CD4-positive, alpha-beta T cell treated with Interleukin-15 for 1 hour (primary cell): ENCODE measurements at places on chromosomes 11 and 22.

DNA sequence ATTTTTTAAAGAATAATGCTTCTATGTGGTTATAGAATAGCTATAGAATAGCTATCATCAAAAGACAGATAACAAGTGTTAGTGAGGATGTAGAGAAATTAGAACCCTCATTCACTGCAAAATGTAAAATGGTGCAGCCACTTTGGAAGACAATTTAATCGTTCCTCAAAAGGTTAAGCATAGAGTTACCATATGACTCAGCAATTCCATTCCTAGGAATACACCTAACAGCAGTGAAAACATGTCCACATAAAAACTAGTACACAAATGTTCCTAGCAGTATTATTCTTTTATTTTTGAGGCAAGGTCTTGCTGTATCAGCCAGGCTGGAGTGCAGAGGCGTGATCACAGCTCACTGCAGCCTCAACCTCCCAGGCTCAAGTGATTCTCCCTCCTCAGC is 34.0 kb downstream of the RTL6 start:
- no peak for DNase-seq

- no peak for DNase-seq
Measured at GRCh38 chr22:43345761-43346301, 2.7 kb upstream of the SCUBE1 start.

DNA sequence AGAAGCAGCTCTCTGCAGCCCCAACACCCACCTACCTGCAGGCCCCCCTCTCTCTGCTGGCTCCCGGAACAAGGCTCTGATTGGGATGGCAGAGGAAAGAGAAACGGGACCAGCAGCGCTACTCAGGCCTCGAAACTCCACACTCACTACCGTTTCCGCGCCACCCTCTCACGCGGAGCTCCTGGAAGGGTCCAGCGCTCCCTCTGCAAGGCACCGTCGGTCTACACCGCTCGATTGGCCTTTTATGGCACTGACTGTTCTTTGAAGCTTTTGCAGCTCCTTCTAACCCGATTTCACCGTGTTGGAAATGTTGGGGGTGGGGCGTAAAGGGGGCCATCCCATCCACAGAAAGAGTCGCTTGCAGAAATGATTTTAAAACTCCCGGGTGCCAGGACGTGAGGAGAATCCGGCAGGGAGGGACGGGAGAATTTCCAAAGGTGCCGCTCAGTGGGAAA is 323 bp upstream of the PANX1 start:
- DNase-seq, result no peak

DNA sequence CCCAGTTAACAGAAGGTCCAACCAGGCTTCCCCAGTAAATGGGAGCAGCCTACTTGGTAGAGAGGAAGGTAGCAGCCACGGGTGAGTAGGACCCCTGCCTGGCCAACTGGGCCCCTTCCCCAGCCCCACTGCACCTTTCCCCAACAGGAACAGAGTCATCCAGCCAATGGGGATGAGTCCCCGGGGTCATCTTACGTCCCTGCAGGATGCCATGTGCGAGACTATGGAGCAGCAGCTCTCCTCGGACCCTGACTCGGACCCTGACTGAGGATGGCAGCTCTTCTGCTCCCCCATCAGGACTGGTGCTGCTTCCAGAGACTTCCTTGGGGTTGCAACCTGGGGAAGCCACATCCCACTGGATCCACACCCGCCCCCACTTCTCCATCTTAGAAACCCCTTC is 6.6 kb downstream of the RIC8A start:
- peak; percentile 9 for DNase-seq

DNA sequence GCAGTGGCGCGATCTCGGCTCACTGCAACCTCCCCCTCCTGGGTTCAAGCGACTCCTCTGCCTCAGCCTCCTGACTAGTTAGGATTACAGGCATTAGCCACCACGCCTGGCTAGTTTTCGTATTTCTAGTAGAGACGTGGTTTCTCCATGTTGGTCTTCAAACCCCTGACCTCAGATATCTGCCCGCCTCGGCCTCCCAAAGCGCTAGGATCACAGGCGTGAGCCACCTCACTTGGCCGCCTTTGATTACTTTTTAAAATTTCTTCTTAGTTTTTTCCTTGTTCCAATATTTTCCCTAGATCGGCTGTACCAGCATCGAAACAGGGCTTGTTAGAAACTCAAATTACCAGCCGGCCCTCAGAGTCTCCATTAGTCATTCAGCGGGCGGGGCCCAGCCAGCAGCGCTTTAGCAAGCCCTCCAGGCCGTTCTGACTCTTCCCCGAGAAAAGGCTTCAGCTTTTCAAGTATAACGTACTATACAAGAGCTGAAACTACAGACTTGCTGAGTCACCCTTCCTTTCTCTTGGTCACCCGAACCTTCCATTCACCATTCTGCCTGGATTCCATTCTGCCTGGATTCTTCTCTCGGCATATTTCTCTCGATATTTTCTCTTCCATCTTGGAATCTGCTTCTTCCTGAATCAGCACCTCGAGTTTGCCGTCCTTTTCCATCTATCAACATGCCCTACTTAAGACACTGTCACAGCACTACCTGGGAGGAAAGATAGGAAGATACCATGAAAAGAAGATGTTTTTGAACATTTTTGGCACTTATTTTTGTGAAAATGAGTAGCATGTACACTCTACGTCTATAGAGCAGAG is 6.7 kb upstream of the CAPRIN1 start:
- peak; percentile 37 for DNase-seq

- no peak for DNase-seq
Measured at GRCh38 chr11:18312663-18313420, 9.1 kb downstream of the HPS5 start.

- DNase-seq, result no peak
Measured at GRCh38 chr11:15863411-15863810, 492.9 kb downstream of the SOX6 start.

GRCh38 chr11:12258451-12258850 is 118.9 kb upstream of the PARVA start:
- no peak for DNase-seq

DNA sequence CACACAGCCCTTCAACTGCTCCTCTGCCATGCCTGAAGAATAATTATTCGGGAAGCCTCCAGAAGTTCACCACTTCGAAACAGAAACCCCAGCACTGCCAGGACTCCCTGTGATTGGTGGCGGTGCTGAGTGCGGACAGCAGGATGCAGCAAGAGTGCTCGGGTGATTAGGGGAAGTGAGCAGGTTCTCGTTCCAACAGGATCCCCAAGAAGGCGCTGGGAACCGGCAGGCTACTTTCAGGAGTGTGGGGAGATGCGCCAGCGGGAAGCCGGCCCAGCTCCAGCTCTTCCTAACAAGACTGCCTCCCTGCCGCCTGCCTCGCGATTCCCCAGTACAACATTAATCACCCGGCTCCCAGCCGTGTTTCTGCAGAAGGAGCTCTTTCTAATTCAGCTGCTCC is 630.2 kb downstream of the BRD1 start:
- DNase-seq, result no peak

- DNase-seq, result no peak
Measured at GRCh38 chr22:36700711-36701670, 2.6 kb downstream of the CACNG2 start.

GRCh38 chr22:41152902-41153301 is 52.2 kb upstream of the L3MBTL2 start:
- DNase-seq, result no peak

GRCh38 chr11:72238492-72239312 is 5.3 kb downstream of the PHOX2A start:
- no peak for DNase-seq

DNA sequence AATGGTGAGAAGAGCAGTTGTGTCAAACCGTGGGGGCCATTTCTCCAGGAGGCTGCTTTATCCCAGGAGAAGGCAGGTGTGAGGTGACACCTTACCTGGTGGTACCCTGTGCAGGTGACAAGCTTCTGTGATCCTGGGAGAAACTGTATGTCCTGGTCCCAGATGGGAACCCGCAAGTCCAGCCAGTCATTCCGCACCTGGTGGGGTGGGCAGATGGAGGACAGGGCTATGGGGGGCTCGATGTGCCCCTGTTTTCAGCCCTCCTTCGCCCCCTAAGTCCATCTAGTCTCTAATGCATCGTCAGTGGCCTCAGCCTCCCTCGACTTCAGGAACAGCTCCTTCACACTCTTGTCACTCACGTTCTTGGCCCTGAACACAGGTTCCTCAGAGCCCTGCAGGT is 2.7 kb upstream of the TEX54 start:
- no peak for DNase-seq

DNA sequence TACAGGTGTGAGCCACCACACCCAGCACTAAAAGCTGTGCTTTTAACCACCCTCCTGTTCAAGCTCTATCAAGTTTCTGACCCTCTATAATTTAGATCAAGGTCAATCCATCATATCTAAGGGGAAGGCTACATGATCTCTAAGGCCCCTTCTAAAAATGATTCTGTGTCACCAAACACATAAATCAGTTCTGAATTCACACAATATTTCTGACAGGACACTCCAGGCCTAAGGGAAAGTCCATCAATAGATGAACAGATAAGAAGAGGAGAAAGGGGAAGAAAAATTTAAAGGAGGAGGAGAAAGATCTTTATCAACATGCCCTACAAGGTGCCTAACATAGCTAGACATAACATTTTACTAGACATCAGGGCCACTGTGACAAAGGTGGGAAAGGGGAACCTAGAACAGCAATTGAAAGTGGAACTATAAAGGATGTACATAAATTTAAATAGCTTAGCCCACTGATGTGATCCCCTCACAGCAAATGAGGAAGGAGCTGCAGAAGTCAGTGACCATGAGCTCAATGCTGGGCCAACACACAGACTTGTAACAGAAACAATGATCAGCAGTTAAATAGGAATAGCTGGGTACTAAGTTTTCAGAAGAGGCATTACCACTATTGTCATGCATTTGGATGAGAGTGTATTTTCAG is 4.7 kb downstream of the PRCP start:
- DNase-seq, result peak; percentile 42

DNA sequence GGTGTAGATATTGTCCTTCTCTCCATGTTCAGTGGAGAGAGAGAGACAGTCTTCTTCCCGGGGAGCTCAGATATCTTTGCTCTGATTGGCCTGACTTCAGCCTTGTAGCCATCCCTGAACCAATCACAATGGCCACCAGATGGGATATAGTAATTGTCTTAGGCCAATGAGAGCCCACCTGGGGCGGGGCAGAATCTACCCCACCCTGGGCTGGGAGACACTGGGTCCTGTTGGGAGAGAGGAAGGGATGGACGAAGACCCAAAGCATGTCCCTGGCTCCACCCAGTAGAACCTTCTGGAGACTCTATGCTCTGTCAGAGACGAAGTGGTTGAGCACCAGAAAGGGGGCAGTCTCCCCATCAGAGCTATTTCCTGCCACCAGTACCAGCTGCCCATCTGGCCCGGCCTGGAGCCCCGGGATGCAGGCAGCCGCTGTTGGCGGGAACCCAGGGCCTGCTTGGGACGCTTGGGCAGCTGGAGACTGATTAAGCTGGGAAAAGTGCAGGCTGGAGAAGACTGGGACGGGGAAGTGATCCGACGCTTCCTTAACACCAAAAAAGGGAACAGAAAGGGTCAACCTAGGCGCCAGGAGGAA is 31.6 kb upstream of the CBX7 start:
- no peak for DNase-seq

DNA sequence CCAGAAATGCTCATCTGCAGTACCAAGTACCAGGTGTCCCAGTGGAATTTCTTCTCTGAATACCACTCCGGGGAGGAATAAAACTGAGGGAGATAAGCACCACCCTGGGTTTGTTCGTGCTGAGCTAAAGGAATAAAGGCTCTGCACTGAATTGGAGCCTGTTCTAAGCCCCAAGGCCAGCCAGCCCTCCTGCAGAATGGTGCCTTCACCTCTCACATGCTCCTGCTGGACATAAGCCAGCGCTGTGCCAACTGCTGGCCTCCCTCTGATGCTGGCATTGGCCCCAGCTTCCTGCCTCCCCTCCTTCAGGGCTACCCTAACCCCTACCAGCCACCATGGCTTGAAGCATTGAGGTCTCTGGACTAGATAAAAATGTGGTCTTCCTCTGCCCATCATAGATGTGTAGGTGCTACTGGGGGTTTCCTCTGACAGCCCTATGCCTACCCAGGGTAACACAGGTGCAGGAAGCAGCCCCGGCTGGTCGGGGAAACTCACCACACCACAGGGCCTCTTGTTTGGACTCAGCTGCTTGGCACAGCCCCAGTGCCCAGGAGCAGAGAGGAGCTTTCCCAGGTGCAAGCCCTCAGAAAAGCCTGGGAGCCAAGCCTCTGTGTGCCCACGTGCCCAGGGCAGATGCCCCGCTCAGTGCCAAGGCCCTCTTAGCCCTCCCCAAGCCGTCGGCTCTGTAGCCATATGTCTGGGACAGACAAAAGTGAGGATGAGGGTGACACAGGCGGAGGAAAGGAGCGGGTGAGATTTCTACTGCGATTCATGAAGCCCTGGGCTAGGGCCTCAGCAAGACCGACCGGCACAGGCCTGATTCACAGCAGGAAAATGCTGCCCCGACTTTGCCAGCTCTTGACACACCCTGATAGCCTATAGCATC is 34.1 kb upstream of the JAM3 start:
- DNase-seq, result no peak

- DNase-seq, result no peak
Measured at GRCh38 chr11:1832211-1832919, 2.4 kb upstream of the SYT8 start.

DNA sequence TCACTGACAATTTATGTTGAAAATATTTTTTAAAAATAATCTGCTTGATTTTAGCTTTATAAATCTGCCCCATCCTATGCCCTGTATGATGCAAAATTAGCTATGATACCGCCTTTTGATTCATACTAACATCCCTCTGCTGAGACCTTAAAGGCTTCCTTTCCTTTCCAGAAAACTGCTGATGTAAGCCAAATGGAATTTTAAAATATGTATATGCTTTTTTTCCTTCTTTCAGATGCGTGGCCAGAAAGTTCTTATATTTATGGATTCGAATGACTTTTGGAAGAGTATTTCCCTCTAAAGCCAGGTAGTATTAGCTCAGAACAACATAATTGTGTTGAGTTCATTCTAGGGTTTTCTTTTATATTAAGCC is 34.5 kb downstream of the SFI1 start:
- no peak for DNase-seq

DNA sequence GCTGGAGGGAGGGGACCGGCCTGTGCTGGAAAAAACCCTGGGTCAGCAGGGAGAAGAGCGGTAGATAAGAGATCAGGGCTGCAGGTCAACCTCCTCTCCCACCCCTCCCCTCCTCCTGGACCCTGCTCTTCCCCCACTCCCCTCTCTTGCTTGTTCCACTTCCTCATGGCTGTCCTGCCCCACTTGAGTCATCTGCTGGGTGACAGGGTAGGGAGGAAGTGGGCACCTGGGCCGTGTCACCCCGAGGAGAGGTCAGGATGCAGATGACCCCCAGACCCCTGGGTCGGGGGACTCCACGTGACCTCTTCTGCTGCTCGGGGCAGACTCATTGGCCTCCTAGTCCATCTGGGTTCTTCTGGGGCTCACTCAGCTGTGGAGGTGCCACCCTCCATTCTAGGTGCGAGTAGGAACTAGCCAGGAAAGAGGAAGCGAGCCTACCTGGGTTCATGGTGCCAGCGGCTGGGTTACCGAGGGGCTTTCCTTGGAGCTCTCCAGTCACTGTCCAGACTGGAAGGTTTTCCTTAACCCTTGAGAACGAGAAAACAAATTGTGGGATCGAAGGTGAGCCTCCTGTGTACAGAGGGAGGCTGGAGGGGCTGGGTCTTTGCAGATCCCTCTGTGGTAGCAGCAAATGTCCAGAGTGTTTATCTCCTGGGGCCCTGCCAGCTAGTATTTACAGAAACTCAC is 6.5 kb downstream of the APOL2 start:
- DNase-seq, result no peak
